Activated naive CD4-positive, alpha-beta T cell (primary cell): ENCODE measurements at places on chromosomes 5 and 9.

DNA sequence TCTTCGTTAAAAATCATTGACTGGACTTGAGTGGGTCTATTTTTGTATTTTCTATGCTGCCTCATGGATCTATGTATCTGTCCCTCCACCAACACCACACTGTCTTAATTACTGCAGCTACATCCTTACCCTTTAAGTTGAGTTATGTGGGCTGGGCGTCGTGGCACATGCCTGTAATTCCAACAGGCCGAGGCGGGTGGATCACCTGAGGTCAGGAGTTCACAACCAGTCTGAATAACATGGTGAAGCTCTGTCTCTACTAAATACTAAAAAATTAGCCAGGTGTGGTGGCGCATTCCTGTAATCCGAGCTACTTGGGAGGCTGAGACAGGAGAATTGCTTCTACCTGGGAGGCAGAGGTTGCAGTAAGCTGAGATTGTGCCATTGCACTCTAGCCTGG lies 48.2 kb downstream of the XRCC4 start:
- no peak for DNase-seq

- DNase-seq = peak; percentile 11
These were observed 5.3 kb downstream of the ANKS6 start for GRCh38 chr9:98790842-98791607.

GRCh38 chr9:92438900-92439526 lies 14.7 kb upstream of the OMD start:
- DNase-seq = no peak

DNA sequence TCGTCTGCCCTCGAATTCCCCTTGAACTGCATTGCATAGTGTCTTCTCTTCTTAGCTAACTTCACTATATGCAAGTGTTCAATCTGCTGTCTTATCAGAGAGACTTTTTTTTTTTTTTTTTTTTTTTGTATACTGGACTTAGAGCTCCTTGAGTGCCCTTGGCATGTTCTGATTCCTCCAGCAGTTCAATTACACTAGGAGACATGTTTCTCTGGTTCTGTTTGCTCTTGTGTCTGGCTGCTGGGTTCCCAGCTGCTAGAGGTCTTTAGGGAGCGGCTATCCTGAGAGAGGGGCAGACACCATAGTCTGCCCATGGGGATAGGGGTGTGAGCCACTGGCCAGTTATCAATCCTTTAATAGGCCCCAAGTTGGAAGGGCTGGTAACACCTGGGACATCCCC lies 13.1 kb downstream of the OR2S2 start:
- DNase-seq = no peak

GRCh38 chr9:75692309-75692708 lies 198.2 kb upstream of the PCSK5 start:
- DNase-seq = no peak

- DNase-seq = no peak
These were observed 21.2 kb upstream of the MLANA start for GRCh38 chr9:5869315-5870019.

GRCh38 chr9:30482499-30482898 lies 1901.9 kb upstream of the ACO1 start:
- DNase-seq = no peak

DNA sequence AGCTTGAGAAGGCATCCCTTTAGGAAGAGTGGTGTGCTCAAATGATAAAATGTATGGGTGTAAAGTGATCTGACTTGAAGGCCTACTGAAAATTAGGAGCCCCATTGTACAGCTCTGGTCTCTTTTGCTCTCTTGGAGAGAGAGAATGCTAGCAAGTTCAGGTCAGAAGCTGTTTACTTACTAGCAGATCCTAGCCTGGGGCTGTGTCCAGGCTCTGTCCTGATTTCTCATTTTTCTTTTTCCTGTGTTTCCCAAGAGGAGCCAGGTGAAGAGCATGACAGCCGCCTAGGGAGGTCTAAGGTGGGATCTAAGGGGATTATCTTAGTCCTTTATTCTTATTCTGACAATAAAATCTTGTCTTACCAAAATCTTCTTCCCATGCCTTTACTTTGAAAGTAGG lies 272.8 kb downstream of the NNT start:
- DNase-seq = no peak

- DNase-seq = no peak
These were observed 159.2 kb upstream of the ALDH1B1 start for GRCh38 chr9:38233343-38233742.

GRCh38 chr5:116377276-116378006 lies 197.2 kb downstream of the SEMA6A start:
- no peak for DNase-seq

DNA sequence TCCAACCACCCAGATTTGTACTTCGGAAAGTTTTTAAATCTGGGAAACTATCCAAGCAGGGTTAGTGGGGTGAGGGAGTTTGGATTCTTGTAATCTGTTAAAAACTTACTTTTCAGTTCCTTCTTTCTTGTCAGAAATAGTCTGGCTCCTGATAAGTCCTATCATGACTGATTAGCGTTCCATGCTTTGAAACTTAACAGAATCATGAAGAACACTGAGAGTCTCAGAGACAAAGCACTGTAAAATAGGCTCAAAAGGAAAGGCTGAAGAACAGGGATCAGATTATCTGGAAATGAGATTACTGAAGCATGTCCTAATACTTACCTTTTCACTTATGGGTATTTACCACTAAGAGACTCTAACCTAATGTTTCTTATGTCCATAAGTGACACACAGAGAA lies 242.5 kb downstream of the ARRDC3 start:
- no peak for DNase-seq

- DNase-seq = no peak
These were observed 67.1 kb downstream of the ADAMTS12 start for GRCh38 chr5:33824516-33825195.

- DNase-seq = no peak
These were observed 60.8 kb downstream of the ARHGAP26 start for GRCh38 chr5:142831009-142831383.

DNA sequence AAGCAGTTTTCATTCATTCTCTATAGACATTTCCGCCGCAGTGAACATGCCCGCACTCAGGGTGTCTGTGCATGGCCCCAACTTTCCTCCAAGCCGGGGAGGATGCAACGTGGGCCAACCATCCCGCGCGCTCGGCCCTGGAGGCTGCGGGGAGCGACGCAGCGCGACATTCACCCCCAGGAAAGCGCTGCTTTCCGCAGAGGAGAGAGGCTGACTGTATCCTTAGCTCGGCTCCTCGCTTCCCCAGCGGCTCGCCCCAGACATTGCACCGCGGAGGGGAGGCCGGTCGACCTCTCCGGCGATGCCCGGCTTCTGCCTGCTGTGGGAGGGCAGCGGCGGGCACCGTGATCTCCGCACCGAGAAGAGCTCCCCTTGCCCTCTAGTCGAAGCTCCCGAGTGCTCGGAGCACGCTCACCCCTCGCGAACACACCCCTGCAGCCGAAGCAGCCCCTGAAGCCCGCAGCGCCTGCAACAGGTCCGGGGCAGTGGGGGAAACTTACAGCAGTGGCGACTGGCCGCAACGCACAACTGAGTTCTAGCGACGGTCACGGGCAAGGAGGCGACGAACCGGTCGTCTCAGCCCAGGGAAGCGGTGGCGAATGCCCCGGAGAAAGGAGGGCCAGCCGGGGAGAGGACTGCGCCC lies 600 bp downstream of the ENC1 start:
- peak; percentile 5 for DNase-seq

DNA sequence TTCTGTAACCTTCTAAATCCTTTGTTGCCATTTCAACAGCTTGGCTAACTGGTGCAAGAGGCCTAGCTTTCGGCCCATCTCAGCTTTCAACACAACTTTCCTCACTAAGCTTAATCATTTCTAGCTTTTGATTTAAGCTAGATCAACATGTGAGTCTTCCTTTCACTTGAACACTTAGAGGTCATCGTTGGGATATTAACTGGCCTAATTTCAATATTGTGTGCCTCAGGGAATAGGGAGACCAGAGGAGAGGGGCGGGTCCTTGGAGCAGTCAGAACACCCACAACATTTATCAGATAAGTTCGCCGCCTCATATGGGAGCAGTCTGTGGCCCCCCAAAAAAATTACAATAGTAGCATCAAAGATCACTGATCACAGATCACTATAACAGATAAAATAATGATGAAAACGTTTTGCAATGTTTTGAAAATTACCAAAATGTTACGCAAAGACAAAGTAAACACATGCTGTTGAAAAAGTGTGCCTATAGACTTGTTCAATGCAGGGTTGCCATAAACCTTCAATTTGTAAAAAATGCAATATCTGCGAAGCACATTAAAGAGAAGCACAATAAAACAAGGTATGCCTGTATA lies 66.8 kb upstream of the PCSK1 start:
- no peak for DNase-seq

DNA sequence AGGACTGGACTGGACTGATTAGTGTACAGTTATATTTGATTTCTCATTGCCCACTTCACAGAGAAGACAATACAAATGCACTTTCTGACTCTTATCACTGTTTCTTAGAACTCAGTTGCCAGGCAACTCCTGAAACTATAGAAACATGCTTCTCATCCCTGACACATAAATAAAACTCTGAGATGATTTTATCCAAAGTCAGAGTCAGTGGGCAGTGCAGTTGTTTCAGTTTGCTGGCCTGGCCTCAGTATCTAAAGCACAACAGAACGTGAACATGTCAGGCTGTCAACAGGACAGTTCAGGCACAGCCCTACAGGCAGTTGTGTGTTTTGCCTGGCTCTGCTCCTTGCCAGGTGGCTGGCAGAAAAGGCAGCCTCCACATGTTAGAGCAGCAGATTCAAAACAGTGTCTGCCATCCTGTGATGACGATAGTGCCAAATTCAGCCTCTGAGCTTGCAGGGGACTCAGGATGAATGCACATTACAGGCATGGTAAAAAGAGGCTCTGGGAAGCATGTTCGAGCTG lies 65.1 kb upstream of the CCDC152 start:
- no peak for DNase-seq

GRCh38 chr5:2895196-2895595 lies 143.7 kb upstream of the IRX2 start:
- no peak for DNase-seq

DNA sequence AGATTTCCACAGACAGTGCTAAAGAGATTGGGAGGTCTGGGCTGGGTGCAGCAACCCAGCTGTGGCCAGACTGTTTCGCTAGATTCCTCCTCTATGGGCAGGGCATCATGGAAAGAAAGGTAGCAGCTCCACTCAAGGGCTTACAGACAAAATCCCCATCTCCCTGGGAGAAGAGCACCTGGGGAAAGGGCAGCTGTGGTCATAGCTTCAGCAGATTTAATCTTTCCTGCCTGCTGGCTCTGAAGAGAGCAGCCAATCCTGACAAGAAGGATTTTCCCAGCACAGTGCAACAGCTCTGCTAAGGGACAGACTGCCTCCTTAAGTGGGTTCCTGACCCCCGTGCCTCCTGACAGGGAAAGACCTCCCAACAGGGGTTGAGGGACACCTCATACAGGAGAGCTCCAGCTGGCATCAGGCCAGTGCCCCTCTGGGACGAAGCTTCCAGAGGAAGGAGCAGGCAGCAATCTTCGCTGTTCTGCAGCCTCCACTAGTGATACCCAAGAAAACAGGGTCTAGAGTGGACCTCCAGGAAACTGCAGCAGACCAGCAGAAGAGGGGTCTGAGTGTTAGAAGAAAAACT lies 1379.3 kb upstream of the ACO1 start:
- no peak for DNase-seq

DNA sequence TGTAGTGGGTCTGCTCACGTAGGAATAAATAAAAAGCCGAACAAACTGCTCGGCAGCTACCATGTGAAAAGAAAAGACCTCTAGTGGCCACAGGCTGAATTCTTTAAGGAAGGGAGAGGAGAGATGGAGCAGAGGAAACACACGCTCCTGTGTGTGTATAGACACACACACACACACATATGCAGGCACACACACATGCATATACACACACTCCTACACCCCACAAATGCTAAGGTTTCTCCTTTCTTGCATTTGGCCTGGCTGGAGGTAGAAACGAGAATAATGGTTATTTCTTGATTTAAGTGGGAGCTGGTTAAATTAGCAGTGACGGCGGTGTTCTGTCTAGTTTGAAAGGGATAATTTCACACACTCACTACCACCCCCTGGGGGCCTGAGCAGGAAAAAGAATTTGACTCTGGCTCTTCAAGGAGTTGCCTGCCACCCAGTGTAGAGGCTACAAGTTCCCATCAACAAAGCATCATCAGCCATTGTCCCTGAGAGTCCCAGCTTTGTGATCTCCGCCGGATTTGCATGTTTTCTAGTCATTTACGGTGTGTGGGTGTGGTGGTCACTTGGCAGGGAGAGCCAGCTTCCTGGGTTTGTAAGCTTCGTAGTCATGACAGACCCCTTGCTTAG lies at the start of gene INSYN2B:
Gene INSYN2B (minus strand): TSS at position 78 of the 636 bp plus-strand sequence. CDS start 96,597 bp downstream, outside the sequence.
- no peak for DNase-seq
